ENCODE measurements at places on chromosomes 16 and 17.

DNA sequence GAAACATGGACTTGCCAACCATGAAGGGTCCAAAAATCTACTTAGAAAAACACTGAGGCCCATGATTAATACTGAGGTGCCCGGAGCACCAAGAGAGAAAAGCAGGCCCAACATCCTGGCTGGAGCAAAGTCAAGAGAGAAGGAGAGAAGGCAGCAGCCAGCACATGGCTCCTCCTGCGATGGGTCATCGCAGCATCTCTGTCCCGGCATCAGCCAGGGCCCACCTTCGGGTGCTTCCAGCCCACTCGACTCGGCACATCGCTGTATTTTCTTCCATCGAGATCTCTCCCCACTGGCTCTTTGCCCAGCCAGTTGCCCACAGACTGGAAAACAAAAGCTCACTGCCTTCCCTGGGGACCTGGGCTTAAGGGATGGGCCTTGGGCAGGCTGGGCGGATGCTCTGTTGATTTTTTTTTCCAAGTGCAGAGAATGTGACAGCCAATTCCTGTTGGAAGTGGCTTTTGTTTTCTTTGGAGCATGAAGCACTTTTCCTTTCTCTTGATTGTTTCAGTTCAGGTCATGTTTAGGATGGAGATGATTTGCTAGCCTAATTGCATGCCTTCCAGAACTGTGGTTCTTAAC lies 58.1 kb downstream of the CYB5B start:
- no peak for DNase-seq

DNA sequence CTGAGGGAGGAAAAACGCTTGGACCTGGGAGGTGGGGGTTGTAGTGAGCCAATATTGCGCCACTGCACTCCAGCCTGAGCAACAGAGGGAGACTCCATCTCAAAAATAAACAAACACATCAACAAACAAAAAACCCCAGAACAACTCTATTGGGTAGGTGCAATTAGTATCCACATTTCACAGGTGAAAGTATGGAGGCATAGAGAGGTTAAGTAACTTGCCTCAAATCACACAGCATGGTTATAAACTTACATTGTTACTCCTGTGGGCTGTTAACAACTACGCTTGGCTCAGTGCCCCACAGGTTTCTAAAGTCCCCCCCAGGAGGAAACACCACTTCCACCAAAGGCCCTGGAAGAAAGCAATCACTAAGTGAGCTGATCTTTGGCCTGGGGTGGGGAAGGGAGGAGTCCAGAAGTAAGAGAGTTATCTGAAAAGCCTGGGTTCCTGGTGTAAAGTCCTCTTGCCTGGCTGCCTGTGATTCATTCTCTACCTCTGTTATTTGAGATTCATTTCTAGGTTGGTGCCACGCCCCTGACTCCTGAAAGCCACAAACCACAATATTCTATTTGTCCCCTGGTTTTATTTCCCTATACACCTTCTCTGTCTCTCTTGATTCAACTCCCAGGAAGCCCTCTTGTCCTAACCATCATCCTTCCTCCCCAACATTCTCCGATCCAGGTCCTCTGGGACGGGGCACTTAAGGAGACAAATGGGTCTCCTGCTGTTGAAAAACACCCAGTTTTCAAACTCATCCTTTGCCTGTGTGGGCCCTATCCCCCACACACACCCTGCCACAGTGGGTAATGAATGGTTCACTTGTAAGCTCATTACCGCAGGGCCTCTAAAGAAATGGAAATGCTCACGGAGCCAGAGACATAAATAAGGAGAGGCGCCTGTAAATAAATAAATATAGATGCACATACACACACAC lies 195.4 kb downstream of the XYLT1 start:
- DNase-seq: peak; percentile 26

- DNase-seq: peak; percentile 39
Observed at GRCh38 chr17:48544349-48545021, 424 bp downstream of the HOXB2 start.

GRCh38 chr17:73228748-73229236 lies 32.9 kb downstream of the CPSF4L start:
- peak; percentile 88 for DNase-seq

GRCh38 chr17:72764632-72765041 lies 327.9 kb downstream of the SLC39A11 start:
- peak; percentile 34 for DNase-seq

- DNase-seq: no peak
Observed at GRCh38 chr16:50501251-50501650, 46.9 kb upstream of the NKD1 start.

GRCh38 chr16:67395105-67395457 lies 1.8 kb upstream of the TPPP3 start:
- no peak for DNase-seq

DNA sequence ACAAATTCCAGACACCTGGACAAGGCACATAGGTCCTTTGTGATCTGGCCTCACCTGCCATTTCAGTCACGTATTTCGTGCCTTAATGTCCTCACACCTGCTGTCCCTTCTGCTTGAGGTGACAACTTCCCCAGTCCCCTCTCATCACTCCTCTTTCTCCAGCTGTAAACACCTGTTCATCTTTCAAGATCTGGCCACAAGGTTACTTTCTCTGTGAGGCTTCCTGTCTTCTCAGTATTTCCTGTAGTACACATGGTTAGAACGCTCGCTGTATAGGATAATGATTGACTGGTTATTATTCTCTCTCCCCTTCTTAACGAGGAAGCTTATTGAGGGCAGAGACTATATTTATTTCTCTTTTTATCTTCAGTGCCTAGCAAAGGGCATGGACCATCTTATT lies 74.5 kb upstream of the PMFBP1 start:
- no peak for DNase-seq

DNA sequence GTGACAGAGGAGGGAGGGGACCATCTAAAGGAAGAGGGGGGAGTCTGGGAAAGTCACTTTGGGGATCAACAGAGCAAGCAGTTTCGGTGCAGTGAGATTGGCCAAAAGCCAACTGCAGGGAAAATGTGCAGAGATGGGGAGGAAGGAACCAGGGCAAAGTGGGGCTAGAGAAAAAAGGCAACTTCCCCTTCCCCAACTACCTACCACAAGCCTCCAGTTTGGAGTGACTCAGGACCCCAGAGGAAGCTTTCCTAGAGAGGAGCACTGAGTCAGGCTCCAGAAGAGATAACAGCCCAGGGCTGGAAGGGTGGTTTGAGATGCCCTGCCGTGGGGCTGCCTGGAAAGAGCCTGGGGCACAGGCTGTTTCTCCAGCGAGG lies 6.9 kb upstream of the CD300LD start:
- no peak for DNase-seq

DNA sequence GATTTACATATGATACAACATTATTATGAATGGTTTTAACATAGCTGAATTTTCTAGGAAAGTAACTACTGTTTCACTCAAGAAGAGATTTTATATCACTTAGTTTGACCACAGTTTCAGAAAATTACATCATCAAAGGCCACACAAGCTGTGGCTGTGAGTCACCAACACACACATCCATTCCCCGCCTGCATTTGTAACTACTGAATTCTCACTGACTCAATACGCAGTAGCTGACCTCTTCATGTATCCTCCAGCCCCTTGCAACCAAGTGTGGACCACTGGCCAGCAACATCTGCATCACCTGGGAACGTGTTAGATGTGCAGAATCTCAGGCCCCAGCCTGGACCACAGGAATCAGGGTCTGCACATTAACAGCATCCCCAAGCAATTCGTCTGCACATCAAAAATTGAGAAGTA lies 197.6 kb downstream of the XYLT1 start:
- DNase-seq: peak; percentile 87

DNA sequence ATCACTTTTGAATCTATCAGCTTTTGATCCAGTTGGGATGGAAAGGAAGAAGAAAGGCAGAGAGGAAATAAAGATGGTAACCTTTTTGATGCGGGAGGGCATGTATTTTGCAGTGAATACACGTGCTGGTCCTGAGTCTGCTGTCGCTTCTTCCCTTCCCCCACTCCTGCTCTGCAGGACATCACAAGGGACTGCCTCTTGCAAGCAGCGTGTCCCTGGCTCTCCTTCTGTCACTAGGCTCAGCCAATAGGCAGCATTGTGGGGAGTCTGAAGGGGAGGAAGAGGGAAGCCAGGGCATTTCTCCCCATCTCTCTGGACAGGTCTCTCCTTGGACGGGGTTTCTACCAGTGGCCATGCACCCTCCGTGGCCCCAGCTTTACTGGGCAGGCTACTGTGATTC lies 15.7 kb upstream of the WFDC1 start:
- no peak for DNase-seq

- peak; percentile 79 for DNase-seq
Observed at GRCh38 chr16:10609402-10609774, 29.0 kb upstream of the EMP2 start.

GRCh38 chr16:6751191-6751590 lies 581.5 kb upstream of the RBFOX1 start:
- no peak for DNase-seq

DNA sequence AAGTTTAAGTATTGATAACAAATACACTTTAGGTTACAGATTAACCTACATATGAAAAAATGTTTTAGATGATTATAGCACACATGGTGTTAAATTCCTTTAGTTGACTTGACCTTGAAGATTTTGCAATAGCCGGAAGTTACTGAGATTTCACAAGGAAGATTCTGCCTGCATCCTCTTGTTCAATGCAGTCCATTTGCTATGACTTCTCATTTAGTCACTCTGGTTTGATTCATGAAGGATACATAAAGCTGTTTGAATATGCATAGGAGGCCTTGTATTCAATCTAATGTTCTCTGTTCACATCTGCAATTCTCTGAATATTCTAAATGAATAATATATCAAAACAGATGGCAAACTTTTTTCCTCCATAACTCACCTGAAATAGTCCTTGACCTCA lies 870.2 kb upstream of the GOT2 start:
- peak; percentile 89 for DNase-seq

DNA sequence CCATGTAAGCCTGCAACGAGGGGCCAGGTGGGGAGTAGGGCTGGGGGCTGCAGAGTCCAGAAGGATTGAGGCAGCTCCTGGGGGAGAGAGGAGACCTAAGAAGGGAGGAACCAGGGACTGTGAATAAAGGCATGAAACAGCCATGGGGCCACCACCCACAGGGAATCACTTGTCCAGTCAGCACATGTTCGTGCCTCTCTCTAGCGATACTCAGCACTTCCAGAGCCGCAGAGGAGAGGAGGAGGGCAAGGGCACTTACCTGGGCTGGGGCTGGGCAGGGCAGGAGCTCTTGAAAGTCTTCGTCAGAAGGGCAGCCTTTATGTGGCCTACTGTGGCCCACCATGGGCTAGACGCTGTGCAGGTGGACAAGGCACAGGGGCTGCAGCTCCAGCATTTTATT lies 24.2 kb downstream of the CACNA1G start:
- DNase-seq: no peak

- no peak for DNase-seq
Observed at GRCh38 chr16:7962091-7962879, 628.0 kb downstream of the TMEM114 start.

DNA sequence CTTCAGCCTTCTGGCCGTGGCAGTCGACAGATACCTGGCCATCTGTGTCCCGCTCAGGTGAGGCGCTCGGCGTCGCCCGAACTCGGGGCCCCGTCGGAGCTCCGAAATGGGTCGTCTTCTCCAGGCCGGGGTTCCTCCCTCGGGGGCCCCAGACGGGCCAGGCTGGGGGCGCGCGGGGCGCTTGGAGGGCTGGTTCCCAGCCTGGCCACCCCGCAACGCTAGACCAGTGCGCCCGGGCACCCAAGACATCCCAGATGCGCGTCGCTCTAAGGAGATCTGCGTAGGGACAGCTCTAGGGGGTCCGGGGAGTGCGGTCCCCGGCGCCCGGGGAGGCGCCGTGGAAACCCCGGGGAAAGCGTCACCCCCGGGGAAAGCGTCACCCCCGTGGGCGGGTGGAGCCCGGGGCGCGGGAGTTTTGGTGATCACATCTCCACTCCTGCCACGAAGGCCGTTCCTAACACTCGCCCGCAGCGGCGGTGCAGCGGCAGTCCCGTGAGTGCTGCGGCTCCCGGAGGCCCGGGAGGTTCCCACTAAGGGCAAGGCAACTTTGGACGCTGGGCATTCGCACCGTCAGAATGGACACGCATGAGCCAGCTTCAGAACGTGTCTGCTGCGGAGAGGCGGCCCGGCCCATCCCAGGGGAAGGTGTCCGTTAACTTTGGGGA lies 729 bp downstream of the ADORA2B start:
- DNase-seq: peak; percentile 53

DNA sequence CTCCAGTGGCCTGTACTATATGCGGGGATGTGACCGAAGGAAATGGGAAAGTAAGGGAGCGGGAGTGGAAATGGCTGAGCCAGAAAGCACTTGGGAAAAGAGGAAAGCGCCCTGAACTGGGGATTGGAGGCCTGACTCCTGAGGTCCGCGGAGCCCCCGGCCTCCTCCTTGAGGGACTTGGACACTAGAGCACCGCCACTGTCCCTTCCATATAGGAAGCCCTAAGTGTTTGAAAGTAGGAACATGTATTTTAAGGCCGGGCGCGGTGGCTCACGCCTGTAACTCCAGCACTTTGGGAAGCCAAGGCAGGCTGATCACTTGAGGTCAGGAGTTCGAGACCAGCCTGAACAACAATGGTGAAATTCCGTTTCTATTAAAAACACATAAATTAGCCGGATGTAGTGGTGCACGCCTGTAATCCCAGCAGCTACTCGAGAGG lies 530 bp upstream of the ZDHHC7 start:
- DNase-seq: no peak

DNA sequence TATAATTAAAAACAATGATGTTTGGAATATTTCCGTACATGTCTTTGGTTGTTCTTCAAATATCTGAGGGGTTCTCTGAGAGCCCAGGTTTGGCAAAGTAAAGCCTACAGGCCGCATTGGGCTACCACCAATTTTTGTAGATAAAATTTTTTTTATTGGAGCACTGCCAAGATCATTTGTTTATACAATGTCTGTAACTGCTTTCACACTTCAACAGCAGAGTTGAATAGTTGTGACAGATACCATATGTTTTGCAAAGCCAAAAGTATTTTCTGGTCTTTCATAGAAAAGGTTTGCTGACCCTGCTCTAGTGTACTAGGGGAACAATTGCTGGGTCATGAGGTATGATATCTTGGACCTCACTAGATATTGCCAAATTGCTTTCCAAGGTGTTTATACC lies 10.5 kb downstream of the PPM1D start:
- DNase-seq: no peak

DNA sequence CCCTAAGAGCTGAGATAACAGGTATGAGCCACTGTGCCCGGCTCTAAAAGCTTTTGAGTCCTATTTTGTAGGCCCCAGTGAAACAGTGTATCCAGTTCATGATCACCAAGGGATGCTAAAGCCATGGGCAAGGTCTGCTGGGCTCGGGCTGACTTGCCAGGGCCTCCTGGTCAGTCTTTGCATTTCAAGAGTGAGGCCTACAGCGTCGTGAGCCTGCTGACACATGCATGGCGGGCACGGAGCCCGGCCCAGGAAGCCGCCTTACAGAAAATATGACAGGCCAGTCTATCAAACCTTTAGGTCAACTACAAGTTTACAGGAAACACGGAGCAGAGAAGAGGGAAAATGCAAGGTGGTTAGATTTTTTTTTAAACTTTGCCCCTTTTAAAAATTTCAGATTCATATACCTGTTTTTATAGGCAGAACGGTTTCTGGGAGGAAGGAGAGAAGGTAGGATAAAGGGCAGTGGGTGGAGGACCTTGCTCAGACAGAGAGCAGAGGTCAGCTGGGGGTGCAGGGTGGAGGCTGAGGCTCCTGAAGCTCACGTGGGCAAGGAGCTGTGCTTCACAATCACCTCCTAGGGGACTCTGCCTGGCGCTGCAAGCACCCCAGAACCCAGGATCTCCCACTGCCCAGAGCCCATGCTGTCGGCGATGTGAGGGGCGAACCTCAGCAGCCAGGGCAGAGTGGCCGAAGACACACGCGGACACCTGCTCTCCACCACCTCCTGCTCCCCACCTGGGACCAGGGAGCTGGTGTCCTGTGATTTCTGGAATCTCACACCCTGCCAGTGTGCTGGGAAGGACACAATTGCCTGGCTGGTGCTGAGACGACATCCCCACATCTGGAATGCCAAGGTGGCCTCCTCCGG lies 21.3 kb downstream of the C16orf95 start:
- DNase-seq: no peak

- DNase-seq: peak; percentile 72
Observed at GRCh38 chr17:4304417-4305027, 40.7 kb upstream of the ANKFY1 start.

Data from ELR (cell line).